Right ventricle myocardium superior (tissue), 1 donor: ENCODE measurements at places on chromosomes 4 and X. TPM values are rescaled to one million over a fixed set of nuclear protein-coding genes. Genes with fewer than 3 reads are reported as not detected.

GRCh38 chr4:41258783-41259182 lies 2.1 kb downstream of the UCHL1 start:
- DNase-seq, result no peak

DNA sequence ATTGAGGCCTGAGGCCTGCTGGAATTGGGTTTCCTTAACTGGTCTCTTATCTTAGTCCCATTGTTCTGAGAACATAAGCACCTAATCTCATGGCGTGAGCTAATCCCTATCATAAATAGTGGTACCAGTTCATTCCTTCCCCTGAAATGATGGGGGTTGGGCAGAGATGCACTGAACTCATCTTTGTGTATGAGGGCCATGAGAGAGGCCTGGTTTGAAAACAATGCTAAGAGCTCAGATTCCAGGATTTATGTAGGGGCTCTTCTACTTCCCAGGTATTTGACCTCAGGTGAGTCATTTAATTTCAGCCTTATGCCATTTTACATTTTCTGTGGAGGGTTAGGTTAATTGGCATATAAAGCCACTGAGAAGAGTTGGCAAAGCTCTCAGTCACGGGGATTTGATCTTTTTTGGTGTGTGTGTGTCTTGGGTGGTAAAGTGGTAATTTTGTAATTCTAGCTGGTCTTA lies 4.4 kb downstream of the RBM3 start:
- DNase-seq, result no peak

GAB1 gene
- 72.5 TPM for total RNA-seq

CD99L2 gene
- total RNA-seq, result 71.5 TPM

GRCh38 chr4:8437281-8437680 lies 3.2 kb downstream of the ACOX3 start:
- DNase-seq, result no peak

SPIN2A gene
- 0.46 TPM for total RNA-seq

C1QTNF7 gene
- 1.9 TPM for total RNA-seq

NR3C2 gene
- 24.7 TPM for total RNA-seq

- no peak for DNase-seq
Measured at GRCh38 chrX:92241249-92241648, 462.1 kb downstream of the PCDH11X start.

GRCh38 chrX:108032944-108033343 lies 11.9 kb upstream of the VSIG1 start:
- DNase-seq, result no peak

GRCh38 chr4:168433571-168433970 lies 46.7 kb downstream of the DDX60L start:
- no peak for DNase-seq

- DNase-seq, result no peak
Measured at GRCh38 chr4:107317611-107318010, 281.5 kb upstream of the DKK2 start.

- no peak for DNase-seq
Measured at GRCh38 chr4:89860971-89861370, 24.0 kb upstream of the SNCA start.

BCAP31 gene
- total RNA-seq, result 86.4 TPM

GRCh38 chr4:25638806-25639205 lies 16.8 kb upstream of the SLC34A2 start:
- DNase-seq, result no peak

DNA sequence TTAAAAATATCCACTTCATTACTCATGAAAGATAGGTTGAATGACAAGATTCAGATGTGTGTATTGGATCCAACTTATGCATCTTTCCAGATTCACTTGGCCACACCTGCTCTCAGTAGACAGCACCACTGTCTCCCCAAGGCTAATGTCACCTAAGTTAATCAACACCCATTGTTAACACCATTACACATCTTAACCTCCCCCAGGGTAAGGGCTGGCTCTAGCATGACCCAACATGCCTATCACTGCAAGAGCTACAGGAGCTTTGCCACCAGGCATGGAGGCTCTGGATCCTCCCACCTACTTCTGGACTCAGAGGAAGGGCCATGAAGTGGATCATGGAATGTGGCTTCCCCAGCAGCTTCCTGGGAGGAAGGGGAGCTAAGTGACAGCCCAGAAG lies 32.8 kb upstream of the LSM6 start:
- no peak for DNase-seq

GRCh38 chr4:156388826-156389225 lies 435.2 kb upstream of the CTSO start:
- DNase-seq, result no peak

ENPEP gene
- 3.3 TPM for total RNA-seq

GRCh38 chrX:51336584-51336983 lies 4.0 kb downstream of the NUDT10 start:
- DNase-seq, result no peak

GAGE12J gene
- not detected for total RNA-seq

- DNase-seq, result no peak
Measured at GRCh38 chr4:144666539-144667175, 20.7 kb downstream of the HHIP start.

MAGEB10 gene
- total RNA-seq, result not detected

GRCh38 chrX:96906741-96907140 lies 23.0 kb downstream of the RPA4 start:
- DNase-seq, result no peak

ABCG2 gene
- total RNA-seq, result 0.75 TPM

GRCh38 chr4:148341980-148342800 lies 100.0 kb downstream of the NR3C2 start:
- DNase-seq, result no peak

GRCh38 chrX:18290200-18290599 lies 64.3 kb downstream of the SCML2 start:
- no peak for DNase-seq

DNA sequence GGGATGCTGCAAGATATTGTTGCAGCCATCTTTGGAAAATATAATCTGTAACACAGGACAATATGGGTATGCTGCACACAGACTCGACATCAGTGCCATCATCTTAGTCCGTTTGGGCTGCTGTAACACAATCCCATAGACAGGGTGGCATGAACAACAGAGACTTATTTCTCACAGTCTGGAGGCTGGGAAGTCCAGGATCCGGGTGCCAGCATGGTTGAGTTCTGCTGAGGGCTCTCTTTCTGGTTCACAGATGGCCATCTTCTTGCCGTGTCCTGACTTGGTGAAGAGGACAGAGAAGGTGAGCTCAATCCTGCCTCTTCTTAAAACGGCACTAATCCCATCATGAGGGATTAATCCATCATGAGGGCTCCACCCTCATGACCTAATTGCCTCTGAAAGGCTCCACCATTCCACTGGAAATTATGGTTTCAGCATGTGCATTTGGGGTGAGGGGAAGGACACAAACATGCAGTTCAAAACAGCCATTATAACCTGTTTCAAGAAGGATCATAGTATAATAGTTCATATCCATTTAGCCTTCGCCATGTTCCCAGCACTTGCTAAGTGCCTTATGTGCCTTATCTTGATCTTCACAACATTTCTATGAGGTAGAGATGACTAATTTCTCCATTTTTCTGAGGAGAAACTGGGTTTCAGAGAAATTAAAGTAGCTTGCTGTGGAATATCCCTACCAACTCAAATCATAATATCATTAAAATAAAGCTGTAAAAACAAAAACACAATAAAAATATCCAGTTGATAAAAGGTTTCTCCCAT lies 27.9 kb upstream of the SPP1 start:
- DNase-seq, result no peak

HMGN5 gene
- 1.8 TPM for total RNA-seq

DNA sequence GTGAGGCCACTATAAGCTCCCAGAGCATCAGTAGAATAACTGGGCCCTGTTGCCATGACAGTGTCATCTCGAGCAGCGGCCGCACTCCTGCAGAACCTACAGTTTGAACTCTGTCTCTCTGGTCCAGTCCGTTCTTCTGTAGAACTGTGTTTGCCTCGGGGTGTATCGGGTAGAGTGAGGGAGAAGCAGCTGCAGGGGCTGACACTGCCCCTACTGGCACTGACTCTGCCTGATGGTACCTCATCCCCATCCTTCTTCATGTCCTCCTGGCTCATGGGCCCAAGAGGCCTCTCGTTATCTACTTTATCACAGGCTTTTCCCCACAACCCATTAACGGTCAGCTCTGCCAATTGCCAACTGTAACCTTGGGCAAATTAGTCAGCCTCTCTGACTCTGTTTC lies 96.5 kb downstream of the NPNT start:
- DNase-seq, result no peak

GRCh38 chrX:82677286-82677685 lies 830.8 kb upstream of the POU3F4 start:
- no peak for DNase-seq

GRCh38 chr4:142961866-142962265 lies 115.8 kb upstream of the INPP4B start:
- DNase-seq, result no peak

- no peak for DNase-seq
Measured at GRCh38 chr4:37818752-37819151, 7.7 kb upstream of the PGM2 start.

CFAP99 gene
- not detected for total RNA-seq

GRCh38 chr4:7034262-7035081 lies 8.7 kb upstream of the TADA2B start:
- DNase-seq, result no peak

GRCh38 chrX:119189595-119189994 lies 46.5 kb upstream of the PGRMC1 start:
- peak; percentile 68 for DNase-seq

ARSD gene
- total RNA-seq, result 5.4 TPM

DNA sequence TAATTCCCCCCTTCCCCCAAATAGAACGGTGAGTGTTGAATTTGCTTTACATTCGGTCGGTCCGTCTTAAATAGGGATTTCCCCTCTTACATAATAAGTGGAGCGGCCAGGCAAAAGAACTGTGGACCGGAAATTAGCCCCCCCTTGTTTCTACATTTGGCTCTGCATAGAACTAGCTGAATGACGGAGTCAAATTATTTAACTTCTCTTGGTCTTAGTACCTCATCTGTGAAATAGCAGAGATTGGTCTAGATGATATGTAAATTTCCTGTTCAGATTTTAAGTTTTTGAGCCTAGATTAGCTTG lies 1.3 kb downstream of the SPATA18 start:
- DNase-seq, result no peak

- DNase-seq, result no peak
Measured at GRCh38 chr4:186104890-186105646, 564 bp downstream of the FAM149A start.

NRK gene
- total RNA-seq, result 2.5 TPM

DNA sequence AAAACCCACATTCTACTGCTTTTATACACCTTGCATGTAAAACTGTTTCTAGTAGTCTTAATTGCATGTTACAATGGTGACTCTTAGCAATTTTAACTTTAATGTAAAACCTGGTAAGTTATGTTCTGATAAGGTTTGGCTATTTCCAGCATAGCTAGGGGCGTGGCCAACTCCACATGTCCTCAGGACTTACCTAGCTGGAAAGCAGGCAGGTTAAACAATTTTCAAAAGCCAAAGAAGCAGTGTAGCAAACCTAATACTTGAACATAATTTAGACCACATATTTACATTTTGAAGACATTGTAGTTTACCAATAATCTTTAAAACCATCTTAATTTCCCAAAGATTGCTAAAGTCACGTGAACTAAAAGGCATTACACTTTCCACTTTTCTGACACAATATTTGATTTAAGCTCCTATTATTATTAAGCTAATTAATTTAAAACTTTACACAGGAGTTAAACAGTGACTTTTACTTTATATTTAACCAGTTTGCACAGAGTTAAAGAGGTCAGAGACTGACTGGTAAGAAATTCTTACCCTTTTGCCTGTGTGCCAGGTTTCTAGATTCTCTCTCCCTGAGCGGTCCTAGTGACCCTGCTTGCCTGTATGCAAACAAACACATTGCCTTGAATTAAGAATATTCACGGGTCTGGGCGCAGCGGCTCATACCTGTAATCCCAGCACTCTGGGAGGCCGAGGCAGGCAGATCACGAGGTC lies 88.2 kb downstream of the GLUD2 start:
- no peak for DNase-seq

GRCh38 chrX:131739823-131740222 lies 195.9 kb downstream of the OR13H1 start:
- DNase-seq, result no peak

GRCh38 chr4:164906368-164906767 lies 29.4 kb downstream of the APELA start:
- no peak for DNase-seq

DNA sequence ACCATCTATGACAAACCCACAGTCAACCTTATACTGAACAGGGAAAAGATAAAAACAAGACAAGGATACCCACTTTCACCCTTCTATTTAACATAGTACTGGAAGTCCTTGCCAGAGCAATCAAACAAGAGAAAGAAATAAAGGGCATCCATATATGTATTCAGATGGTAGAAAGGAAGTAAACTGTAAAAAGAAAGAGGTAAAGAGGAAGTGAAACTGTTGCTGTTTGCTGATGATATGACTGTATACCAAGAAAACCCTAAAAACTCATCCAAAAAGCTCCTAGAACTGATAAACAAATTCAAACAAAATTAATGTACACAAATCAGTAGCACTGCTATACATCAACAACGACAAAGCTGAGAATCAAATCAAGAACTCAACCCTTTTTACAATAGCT lies 538.7 kb upstream of the PABPC4L start:
- DNase-seq, result no peak

DNA sequence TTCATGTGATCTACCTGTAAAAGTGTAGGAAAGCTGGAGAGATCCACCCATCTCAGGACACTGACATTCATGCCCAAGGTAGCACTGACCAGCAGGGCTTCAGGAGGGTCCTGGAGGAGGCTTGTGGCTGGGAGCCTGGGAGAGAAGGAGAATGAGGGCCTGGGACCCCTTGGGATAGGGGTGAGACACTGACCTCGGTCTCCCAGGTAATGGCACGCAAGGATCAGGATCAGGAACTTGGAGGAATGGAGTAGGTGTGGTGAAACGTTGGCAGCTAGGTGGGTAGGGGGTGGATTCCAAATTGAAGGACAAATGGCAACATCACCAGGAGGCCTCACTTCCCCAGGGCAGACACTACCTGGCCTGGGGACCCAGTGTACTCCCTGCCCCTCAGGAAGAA lies 12.4 kb upstream of the RGS12 start:
- DNase-seq, result peak; percentile 10

GRCh38 chrX:34638116-34638515 lies 19.0 kb downstream of the TMEM47 start:
- DNase-seq, result no peak

GRCh38 chr4:10893395-10893794 lies 208.8 kb upstream of the CLNK start:
- no peak for DNase-seq
